NCI-H226 (cell line): ENCODE measurements at places on chromosomes 6 and 20.

- no peak for DNase-seq
Observed at GRCh38 chr6:124319410-124319809, 515.7 kb downstream of the NKAIN2 start.

DNA sequence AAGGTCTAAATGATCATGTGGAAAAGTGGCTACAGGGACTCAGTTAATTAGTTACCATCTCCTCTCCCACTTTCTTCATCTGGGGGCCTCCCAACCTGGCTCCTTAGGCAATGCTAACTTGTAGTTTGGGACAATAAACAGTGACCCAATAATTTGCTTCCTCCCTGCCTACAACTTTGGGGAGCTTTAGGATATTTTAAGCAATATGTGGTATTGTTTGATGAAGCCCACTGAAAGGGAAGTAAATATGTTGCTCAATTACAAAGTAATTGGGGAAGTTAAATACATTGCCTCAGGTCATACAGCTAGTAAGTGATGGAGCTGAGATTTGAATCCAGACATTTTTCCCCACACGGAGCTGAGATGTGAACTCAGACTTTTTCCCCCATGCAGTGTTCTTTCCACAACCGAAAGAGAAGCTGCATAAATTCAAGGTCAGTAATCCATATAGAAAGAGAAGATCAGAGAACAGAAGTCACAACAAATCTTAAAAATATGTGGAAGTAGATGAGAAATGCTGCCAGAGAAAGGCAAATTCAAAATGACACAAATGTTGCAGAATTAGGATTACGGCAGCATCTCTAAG is 26.6 kb downstream of the ZHX3 start:
- DNase-seq = no peak

DNA sequence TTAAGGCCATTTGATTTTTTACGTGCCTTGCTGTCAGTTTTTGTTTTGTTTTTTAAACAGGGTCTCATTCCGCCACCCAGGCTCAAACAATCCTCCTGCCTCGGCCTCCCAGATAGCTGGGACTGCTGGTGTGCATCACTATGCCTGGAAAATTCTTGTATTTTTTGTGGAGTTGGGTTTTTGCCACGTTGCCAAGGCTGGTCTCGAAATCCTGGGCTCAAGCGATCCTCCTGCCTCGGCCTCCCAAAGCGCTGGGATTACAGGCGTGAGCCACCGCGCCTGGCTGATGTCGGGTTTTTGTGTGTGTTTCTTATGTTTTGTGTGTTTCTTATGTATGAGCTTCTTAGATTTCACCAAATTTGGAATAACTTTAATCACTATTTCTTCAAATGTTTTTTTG is 104.8 kb downstream of the TAF4 start:
- DNase-seq = no peak

GRCh38 chr20:29408034-29408695 is 1849.3 kb upstream of the DEFB115 start:
- no peak for DNase-seq

- DNase-seq = no peak
Observed at GRCh38 chr6:14321992-14322772, 204.6 kb downstream of the CD83 start.
